ENCODE measurements at places on chromosomes 11 and 22.

GRCh38 chr11:128859563-128860441 is 7.3 kb downstream of the KCNJ1 start:
- DNase-seq = peak; percentile 57

GRCh38 chr22:40469181-40469580 is 98.8 kb downstream of the SGSM3 start:
- DNase-seq = no peak

GRCh38 chr11:128715691-128716561 is 22.1 kb downstream of the FLI1 start:
- no peak for DNase-seq

DNA sequence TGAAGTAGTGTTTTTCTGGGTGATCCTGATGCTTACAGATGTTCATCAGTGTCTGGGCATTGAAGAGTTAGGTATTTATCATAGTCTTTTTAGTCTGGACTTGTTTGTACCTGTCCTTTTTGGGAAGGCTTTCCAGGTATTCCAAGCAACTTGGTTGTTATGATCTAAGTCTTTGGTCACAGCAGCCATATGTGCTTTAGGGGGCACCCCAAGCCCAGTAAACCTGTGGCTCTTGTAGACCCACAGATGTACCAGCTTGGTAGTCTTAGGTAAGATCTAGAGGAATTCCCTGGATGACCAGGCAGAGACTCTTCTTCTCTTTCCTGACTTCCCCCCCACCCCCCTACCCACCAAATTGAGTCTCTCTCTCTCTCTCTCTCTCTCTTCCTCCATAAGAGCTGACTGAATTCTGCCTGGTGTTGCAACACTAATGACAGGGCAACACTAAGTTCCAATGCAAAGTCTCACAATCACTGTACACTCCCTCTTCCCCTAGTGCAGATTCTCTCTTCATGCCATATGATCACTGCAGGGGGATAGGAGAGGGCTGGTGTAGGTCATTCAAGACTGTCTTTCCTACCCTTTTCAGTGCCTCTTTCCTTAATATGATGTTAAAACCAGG is 24.5 kb upstream of the MMP8 start:
- no peak for DNase-seq

DNA sequence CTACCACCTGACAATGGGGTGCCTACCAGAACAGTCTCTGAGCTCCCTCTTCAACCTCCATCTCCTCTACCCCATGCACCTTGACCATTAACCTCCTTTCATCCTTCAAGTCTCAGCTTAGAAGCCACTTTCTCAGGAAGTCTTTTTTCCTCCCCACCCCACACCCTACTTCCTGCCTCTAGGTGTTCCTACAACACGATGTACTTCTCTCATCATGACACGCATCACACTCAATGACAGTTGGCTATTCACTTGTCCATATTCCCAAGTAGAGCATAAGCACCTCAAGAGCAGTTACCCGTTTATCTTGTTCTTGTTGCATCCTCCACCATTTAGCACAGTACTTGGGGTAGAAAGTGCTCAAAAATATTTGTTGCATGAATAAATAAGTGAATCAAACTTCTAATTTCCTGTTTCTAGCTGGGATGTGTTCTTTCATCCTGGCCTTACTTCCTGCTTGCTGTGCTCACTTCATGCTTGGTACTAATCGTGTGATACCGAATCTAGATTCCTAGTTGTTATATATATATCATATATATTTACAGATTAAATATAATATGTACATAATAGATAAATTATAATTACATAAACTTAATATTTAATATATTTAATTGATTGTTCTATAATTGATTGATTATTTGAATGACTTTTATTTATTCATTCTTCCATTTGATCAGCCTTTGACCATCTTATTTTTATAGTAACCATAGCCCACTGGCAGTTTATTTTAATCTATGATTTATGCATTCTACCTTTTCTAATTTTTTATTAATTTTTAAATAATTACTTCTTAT is 177.5 kb upstream of the TMEM45B start:
- no peak for DNase-seq

DNA sequence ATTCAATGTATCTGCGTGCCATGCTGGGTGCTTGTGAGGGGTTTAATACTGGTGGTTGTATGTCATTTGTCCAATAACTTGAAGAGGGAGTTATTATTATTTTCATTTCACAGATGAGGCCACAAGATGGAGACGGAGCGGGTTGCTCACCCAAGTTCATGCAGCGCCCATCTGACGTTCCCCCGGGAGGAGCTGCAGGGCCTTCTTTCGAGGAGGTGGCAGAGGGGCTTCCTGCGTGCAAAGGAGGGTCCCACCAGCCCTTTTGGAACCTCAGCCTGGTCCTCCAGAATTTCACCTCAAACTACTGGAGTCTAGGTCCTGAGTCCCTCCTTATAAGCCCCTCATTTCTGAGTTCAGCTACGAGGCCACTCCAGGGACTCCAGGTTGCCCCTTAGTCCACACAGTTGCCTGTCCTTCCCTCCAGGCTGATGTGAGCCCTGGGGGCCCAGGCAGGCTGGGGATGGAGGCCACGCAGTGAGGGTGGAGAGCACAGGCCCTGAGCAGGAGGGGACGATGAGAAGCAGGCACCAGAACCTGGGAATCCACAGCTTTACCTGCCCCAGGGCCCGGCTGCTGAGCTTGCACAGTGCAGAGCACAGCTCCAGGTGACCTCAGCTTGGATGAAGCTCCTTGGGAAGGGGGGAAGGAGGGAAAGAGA is 2.9 kb upstream of the VSIG10L2 start:
- DNase-seq = no peak

DNA sequence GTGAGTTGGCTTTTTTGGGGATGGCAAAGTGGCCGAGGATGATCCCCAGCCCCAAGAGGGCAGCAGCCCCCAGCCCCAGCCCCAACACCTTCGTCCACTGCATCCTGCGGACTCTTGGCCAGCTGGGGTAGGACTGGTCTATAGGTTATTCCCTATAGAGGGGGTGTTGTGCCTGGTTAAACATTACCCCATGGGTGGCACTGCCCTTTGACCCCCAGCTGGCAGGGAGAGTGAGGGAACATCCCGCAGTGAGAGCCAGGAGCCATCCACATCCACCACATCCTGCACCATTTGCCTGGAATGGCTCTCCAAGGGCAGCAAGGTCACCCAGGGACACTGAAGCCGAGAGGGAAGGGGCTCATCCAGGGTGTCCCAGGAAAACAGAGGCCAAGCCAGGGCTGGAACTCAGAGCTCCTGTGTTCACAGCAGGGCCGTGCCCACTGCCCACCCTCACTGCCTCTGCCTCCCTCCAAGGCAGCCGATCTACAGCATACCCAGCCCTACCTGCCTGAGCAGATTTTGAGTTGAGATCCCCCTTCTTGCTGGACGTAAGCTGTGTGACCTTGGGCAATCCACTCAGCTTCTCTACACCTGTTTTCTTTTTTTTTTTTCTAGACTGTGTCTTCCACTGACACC is at the start of gene NAALADL1:
Gene NAALADL1 (minus strand): TSS at position 135 of the 636 bp plus-strand sequence. CDS start 32 bp downstream, at position 103.
- no peak for DNase-seq

DNA sequence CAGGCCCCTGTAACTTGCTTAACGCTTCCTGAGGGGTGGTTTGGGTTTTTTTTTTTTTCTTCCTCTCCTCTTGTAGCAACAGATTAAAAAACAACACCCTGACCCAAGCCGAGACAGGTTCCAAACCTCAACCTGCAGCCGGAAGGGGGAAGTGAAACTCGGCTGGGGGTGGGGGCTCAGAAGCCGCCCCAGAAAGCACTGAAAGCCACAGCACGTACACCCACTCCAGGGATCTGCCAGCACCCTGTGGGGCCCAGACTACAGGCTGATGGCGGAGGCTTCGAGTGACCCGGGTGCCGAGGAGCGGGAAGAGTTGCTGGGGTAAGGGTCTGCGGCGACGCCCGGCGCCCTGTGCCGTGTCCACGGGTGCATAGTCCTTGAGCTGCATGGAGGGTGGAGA is at the start of gene LSP1:
Gene LSP1 (plus strand): TSS at position 208 of the 400 bp plus-strand sequence. CDS start 61 bp downstream, at position 269.
- DNase-seq = peak; percentile 66

DNA sequence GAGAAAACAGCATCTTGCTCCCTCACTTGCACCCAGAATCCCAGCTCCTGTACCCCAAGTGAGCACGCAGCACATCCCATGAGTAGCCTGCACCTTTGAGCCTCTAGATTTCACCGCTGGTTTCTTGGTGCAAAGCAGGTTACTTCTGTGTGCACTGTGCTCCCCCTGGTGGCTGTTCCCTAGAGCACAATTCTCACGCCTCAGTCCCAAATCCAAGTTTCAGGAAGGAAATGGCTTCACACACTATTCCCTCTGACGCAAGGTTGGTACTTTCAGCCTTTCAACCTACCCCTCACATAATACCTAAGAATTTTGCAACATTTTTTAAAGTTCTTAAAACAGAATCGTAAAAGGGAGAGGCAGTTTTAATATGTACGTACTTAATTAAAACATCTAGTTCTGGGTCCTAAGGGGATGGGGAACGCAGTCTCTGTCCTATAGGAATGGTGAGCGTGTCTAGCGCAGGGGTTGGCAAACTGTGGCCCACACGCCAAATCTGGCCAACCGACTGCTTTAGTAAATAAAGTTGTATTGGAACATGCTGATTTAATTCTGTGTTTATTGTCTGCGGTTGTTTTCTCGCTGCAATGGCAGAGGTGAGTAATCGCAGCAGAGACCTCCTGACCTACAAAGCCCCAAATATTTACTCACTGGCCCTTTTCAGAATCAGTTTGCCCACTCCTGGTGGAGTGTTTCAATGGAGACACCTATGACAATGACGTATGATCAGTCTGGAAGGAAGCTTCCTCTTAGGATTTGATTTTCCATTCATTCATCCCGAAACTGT is 27.5 kb downstream of the DHCR7 start:
- DNase-seq = no peak

GRCh38 chr11:69605737-69606526 is 35.0 kb upstream of the CCND1 start:
- no peak for DNase-seq

DNA sequence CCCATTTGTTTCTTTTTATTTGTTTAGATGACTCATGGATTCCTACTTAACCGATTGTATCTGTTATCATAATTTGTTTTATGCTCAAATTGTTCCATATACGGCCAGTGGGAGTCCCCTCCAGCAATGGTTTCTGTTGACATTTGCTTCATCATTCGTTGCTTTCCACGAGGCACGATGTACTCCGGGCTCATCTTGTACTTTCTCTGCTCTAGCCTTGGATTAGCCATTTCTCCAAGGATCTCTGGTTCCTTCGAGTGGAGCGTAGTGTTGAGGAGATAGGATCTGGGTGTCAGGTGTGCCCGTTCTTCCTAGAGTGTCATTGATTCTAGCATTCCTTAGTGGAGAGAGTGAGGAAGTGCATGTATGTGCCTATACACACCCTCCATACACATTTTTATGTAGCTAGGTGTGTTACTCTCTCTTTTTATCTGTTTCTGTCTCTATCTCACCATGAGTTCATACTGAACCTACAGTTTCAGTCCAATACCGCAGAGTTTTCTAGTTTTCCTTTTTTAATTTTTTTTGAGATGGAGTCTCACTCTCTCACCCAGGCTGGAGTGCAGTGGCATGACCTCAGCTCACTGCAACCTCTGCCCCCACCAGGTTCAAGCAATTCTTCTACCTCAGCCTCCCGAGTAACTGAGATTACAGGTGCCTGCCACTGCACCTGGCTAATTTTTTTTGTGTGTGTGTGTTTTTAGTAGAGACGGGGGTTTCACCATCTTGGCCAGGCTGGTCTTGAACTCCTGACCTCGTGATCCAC is 31.4 kb downstream of the TECTA start:
- DNase-seq = no peak

DNA sequence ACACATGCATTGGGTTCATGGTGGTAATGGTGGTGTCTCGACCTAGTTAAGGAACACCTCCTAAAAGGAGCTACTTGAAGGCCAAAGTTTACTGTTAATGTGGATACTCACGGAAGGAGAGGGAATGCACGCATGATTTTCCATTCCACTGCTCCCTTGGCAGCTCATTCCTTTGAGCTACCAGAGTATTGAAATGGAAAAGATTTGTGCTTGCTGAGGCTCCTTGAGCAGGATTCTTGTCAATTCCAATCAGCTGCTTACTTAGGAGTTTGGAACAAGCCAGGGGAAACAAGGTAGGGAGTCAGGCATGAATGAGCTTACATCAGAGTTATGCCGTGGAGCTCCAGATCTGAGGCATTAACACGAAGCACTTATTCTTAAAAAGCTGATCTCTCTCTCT is 108.8 kb downstream of the GRIA4 start:
- DNase-seq = no peak

GRCh38 chr11:130522284-130522961 is 74.0 kb downstream of the ADAMTS15 start:
- no peak for DNase-seq

DNA sequence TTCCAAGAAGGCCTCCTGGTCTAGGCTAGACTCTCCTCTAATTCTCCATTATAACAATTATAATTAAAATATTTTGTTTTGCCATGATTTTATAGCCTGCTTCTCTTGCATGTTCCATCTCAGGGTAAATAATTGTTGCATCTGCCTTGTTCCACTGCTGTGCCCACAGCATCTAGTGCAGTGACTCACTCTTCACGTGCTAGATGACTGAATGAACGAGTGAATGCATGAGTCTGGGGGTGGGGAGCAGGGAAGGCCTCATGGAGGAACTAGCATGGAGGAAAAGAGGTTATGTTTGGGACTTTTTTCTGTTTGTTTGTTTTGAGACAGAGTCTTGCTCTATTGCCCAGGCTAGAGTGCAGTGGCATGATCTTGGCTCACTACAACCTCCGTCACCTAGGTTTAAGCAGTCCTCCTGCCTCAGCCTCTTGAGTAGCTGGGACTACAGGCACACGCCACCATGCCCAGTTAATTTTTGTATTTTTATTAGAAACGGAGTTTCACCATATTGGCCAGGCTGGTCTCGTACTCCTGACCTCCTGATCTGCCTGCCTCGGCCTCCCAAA is 5.2 kb upstream of the OAF start:
- no peak for DNase-seq

DNA sequence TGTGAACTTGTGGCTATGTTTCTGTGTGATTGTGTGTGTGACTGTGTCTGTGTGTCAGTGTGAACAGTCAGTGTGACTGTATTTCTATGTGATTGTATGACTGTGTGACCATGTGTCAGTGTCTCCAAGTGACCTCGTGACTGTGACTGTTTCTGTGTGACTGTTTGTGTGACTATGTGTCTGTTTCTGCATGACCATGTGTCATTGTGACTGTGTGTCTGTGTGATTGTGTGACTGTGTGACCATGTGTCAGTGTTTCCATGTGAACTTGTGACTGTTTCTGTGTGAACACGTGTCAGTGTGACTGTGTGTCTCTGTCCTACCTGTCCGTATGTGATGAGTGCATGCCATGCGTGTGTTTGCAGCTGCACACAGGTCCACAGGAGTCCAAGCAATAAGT is 8.8 kb upstream of the PKNOX2 start:
- no peak for DNase-seq

- DNase-seq = no peak
Measured at GRCh38 chr11:130391711-130392110, 36.7 kb downstream of the ADAMTS8 start.

Measured in central memory CD8-positive, alpha-beta T cell (primary cell).